T-helper 2 cell treated with Interferon-gamma antibody and Interleukin-4, amounts not matched to agents 5 μg/mL and 100 μg/mL, for 36 hours (primary cell): ENCODE measurements at places on chromosomes 16 and 17.

DNA sequence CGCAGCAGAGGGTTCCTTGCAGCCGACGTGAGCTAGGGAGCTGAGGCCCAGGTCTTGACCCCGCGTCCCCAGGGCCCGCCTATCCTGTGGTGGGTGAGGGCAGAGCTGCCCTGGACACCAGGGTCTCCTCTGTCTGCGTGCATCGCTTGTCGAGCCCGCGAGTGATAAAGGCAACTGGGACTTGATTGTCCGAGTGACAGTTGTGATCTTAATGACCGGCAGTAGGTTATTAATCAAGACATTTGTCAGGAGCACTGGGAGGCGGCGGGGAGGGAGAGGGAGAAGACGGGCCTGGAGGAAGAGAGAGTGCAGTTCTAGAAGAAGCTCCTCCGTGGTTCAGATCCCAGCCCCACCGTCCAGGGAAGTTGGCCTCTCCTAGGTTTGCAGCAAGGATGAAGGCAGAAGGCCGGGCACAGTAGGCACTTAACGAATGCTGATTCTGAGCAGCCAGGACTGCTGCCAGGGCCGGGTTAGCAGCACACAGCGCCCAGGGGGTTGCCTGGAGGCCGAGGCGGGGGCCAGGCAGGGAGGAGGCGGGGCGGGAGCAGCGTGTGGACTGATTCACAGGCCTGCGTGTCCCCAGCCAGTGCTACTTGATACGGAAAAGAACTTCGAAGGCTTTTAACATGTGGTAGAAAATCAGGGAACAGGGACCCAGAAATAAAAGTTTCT lies 11.3 kb upstream of the GSE1 start:
- no peak for DNase-seq

DNA sequence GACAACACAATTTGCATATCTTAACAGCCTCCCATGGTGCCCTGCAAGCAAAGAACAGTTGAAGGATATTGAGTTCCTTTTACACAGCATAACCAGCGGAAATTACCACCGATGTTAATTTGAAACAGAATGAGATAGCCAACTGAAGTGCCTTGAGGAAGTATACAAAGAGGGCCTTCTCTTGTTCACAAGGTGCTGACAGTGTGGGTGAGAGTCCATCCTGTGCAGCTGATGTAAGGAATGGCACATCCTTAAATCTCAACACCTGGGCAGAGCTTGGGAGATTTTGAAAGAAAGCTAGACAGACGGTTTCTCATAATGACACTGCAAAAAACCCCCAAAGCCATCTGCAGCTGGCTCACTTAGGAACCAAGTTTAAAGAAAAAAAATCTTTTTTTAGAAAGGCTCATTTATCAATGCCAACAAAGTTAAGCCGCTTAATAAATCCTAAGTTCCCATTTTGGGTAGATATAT lies 818.6 kb downstream of the KCNJ2 start:
- no peak for DNase-seq

GRCh38 chr17:70041061-70041460 lies 34.0 kb upstream of the KCNJ16 start:
- no peak for DNase-seq

DNA sequence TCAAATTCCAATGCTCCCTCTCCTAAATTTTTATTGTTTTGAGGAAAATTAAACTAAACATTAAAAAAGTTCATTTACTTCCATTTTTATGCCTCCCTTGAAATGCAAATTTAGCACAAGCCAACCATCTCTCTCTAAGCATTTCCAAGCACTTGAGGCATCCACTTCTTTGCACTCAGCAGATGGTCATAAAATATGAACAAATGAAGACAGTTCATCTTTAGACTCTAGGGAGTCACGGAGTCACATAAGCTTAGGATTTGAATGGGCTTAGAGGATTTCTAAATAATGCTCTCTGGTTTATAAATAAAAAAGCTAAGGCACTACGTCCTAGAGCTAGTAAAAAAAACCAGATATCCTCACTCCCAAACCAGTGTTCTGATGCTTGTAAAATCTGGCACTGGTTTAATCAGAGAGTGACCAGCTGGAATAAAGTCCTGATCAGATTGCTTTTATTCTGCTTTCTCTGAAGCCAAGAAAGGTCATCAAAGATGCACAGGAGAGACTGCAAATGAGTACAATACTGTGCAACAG lies 204.2 kb downstream of the CA10 start:
- DNase-seq = no peak

GRCh38 chr16:66133643-66134338 lies 232.7 kb upstream of the CDH5 start:
- DNase-seq = no peak

GRCh38 chr16:85394456-85395206 lies 218.5 kb upstream of the GSE1 start:
- DNase-seq = no peak

GRCh38 chr17:17951524-17951923 lies 20.7 kb downstream of the TOM1L2 start:
- DNase-seq = no peak

- no peak for DNase-seq
These were observed 15.2 kb downstream of the LAT start for GRCh38 chr16:29000019-29000418.

- peak; percentile 35 for DNase-seq
These were observed 3.8 kb downstream of the AXIN2 start for GRCh38 chr17:65557349-65558310.

- peak; percentile 53 for DNase-seq
These were observed 7.4 kb upstream of the DHRS7B start for GRCh38 chr17:21119247-21119918.

GRCh38 chr17:39399791-39400190 lies 1.6 kb downstream of the FBXL20 start:
- DNase-seq = no peak
